MV-4-11 (cell line): ENCODE measurements at places on chromosomes 12 and 14.
A peak's percentile ranks its signal among the peaks of the same experiment; 100 is the strongest.

- peak; percentile 11 for DNase-seq
Measured at GRCh38 chr14:71452539-71452938, 479.7 kb upstream of the RGS6 start.

DNA sequence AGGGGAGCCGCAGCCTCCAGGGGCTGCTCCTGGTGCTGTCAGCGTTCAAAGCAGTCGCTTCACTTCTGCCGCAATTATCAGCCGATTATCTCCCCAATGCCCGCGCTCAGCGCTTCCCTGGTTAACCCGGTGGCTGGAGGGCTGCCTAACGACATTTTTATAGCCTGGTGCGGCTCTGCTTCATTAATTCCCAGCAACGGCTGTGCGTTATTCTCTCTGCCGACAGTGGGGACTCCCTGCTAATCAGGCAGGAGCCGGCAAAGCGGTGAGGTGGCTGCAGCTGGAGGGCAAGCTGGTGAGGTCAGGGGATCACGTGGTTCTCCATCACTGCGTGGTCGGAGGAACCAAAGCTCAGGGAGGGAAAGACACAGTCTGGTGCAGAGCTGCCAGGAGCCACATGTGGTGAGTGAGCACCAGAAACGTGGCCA, 62.9 kb downstream of the GLRX5 start:
- DNase-seq, result no peak

DNA sequence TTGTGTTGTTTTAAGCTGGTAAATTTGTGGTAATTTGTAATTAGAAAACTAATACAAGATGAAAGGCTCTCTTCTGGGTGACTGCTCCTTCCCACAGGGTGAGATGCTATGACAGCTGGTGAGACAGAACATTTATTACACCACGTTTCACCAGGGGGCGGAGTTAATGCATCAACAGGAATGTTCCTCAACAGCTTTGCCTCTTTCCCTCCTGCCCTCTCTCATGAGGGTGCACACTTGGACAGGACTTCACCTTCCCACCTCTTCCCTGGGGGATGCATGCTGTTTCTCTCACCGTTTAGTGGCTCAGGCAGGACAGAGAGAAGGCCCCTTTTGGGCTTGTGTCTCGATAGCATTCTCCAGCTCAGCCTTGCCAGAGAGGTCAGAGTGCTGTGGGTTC, 13.4 kb upstream of the PPP1R1A start:
- DNase-seq, result peak; percentile 13

DNA sequence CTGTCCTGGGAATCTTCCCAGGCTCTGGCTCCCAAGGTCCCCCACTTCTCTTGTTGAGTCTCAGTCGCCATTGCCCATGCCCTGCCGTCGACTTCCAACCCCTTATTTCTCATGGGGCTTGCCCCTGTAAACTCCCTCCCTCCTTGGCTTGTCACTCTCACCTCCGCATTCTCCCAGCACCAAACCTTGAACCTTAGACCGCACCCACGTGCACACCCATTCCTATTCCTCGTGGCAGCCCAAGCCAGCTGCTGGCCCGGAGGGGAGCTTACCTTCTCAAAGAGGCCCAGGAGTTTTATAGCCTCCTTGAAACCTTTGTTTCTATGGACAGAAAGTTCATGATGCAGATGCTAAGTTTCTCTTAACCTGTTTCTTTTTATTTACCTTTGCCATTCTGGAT, 4.6 kb downstream of the JDP2 start:
- DNase-seq, result no peak

- no peak for DNase-seq
Measured at GRCh38 chr12:87317302-87317701, 711.9 kb downstream of the C12orf50 start.

DNA sequence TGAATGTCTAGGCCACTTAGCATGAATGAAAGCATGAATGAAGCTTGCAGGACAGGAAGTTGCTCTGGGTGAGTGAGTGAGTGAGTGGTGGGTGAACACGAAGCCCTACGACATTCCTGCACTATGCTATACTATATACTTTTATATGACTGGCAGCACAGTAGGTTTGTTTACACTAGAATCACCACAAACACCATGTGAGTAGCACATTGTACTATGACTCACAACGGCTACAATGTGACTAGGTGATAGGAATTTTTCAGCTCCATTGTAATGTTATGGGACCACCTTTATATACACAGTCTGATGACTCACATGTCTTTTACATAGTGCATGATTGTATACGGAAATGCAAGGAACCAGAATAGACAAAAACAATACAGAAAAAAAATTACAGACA, 1480.2 kb downstream of the AACS start:
- no peak for DNase-seq

- no peak for DNase-seq
Measured at GRCh38 chr14:73816393-73816816, 35.2 kb upstream of the PTGR2 start.

DNA sequence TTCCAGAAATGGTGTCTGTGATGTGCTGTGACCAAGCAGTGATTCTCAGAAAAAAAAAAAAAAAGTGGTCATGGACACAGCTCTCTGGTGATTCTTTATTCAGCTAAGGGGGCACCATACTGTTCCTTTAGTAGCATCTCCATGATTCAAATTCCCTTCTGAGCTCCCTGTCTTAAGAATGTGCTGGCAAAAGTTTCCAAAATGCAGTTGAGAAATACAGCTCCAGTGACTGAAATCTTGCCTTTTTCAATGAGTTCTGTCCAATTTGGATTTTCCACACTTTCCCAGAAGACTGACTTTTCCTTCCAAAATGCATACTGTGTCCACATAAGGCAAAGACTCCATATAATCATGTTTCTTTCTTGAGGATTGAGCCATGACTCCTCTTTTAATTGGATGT, 24.3 kb upstream of the CPM start:
- DNase-seq, result no peak

- DNase-seq, result peak; percentile 98
Measured at GRCh38 chr12:54306925-54307741, 6.3 kb upstream of the NFE2 start.

DNA sequence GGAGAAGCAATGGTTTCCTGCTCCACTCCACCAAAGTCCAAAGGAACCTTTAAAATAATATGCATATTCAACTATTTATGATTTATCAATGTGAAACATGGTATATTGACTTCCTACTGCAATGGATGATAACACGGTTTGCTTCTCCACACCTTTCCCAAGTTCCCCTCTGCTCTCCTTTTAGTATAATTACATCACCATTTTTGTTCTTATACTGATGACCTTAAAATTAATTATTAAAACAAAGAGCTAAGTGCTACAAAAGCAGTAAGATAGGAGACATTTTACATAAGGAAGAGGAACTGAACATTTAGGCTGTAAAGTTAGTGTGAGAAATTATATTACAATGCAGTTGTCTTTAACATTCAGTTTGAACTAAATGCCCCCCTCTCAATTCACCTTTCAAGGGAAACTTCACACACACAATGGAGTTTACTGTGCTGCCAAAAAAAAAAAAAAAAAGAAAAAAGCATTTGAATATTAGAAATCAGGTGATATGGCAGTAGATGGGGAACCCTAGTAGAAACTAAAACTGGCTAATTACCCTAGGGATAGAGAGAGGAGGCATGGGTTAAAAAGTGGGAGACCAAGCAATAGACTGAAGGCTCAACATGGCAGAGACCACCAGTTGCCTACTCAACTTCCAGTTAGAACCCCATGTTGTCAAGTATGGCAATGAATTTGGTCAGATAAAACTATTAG, 37.1 kb upstream of the STK38L start:
- no peak for DNase-seq

GRCh38 chr12:88401155-88401554, 179.1 kb downstream of the KITLG start:
- no peak for DNase-seq

DNA sequence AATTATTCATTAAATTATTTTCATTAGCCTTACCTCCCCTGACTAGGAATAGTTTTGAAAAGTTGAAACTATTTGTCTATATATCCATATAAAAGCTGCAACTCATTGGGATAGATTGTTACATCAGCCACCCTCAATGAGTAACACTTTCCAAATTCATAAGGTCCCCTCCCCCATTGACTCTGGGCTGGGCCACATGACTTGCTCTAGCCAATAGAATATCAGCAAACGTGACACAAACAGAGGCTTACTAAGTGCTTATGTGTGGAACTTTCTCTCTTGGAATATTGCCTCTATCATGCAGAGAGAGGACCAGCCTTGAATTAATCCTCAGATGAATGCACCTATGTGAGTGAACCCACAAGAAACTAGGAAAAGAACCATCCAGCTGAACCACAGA, 213.7 kb downstream of the CCDC59 start:
- DNase-seq, result peak; percentile 8

- peak; percentile 54 for DNase-seq
Measured at GRCh38 chr12:124599074-124599999, 31.9 kb upstream of the NCOR2 start.

DNA sequence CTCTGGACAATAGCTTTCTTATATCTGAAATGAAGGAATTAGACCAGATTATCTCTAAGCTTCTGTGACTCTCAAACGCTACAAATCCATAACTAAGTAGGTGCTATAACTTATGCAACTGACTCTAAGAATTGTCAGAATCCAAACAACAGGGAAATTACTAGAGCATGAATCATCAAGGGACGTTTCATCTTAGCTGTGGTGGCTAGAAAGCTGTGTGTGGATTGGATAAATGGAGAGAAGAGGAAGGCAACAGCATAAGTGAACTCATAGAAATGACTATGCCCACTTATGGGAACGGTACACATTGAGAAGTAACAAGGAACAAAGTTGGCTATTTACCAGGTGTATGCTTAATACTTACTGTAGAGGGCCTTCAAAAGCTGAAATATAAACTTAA, 96.0 kb upstream of the NEDD1 start:
- peak; percentile 10 for DNase-seq

DNA sequence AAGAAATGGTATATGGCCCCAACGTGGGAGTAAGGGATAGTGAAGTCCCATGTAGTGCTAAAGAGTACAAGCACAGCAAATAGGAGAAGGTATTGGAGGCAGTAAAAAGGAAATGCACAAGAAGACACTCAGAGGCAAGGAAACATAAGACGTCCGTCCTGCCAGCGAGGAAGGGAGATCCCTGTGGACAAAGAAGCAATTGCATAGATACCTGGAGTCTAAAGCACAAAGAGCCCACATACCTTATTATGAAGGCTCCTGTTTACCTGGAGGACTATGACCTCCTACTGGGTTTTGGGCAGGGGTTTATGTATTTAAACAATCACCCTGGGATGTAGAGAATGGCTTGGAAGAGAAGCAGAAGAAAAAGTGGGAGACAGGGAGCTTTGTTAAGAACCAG, 341.2 kb upstream of the DCN start:
- no peak for DNase-seq

DNA sequence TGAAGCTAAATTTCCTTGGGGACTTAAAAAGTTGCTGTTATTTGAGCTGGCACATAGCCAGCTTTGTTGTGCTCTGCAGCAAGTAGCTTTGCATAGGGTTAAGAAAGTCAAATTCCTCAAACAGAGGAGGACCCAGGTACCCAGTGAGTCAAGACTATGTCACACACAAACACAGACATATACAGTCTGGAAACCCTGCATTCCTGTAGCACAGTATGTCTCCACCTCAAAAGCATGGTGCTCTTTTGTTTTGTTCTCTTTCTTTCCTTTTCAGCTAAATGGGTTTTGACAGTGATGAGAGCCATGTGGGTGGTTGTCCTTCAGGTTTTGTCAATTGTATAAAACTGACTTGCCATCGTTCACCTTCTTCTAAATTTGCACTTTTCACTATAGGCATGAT, 179.6 kb upstream of the DIO2 start:
- DNase-seq, result no peak

- DNase-seq, result peak; percentile 30
Measured at GRCh38 chr12:91811481-91812287, 334.0 kb downstream of the BTG1 start.

DNA sequence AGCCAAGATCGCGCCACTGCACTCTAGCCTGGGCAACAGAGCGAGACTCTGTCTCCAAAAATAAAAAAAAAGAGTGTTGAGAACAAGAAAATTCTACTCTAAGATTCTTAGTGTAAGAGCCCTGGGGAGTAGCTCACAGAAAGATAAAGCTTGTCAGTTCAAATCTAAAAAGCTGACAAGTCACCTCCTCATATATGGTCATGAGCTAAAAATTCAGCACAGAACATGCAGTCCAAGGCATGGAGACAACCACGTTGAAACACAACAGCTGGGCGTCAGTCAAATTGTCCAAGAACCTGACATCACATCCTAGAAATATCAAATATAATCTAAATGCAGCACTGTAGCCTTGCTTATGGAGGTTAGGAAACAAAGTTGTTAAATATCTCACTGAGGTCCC, 47.8 kb downstream of the CLIP1 start:
- no peak for DNase-seq

- DNase-seq, result no peak
Measured at GRCh38 chr12:111270774-111271173, 98.1 kb downstream of the PHETA1 start.

- DNase-seq, result no peak
Measured at GRCh38 chr12:54663603-54664002, 15.4 kb upstream of the DCD start.

- DNase-seq, result no peak
Measured at GRCh38 chr14:104578321-104578720, 1.2 kb upstream of the C14orf180 start.
